ENCODE measurements at places on chromosomes 6 and 20.

DNA sequence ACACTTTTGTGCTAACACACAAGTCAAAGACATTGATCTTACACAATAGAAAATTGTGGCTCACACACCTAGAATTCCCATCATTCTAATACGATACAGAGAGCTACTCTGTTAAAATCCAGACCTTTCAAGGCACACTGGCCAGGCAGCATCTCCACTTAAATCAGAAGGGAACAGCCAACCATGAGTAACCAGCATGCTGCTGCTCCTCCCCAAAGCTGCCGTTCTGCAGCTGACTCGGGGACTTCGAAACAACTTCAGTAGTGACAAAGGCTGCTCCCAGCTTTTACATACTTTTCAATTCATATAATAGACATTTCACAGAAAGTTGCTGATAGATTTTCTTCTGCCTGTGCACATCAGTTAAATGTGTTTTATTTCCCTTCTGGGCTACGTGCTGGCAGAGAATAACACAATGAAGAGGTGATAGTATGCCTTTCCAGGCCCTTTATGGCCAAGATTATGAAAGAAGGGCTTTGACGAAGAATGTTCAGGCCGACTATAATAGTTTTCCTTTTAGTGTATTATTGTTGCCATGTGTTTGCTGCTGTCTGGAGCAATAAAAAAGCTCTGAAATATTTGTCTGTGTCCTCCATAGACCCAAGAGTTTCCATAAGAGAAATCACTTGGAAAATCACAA, 159.0 kb downstream of the GMDS start:
- DNase-seq: no peak

DNA sequence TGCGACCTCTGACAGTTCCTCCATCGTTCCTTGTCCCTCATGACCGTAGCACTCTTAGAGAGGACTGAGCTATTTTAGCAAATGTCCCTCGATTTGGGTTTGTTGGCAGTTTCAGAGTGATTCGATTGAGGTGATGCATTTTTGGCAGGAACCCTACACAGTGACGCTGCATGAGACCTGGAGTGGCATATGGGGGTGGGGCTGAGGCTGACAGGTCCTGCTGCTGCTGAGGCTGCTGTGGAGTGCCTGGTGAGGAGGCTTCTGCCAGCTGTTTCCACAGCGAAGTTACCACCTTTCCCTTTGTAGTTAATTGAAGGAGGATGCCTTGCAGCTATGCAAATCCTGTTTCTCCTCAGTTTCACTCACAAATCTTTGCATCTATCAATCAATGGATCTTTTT, 19.8 kb downstream of the PXDC1 start:
- DNase-seq: no peak

GRCh38 chr20:15235471-15236198, 898.2 kb upstream of the FLRT3 start:
- no peak for DNase-seq

- no peak for DNase-seq
Measured at GRCh38 chr20:31472395-31473330, 2.3 kb downstream of the DEFB124 start.

GRCh38 chr6:81995548-81996289, 243.2 kb upstream of the TENT5A start:
- DNase-seq: no peak

Measured in NCI-H187 treated with DMSO at 0.1 percent for 48 hours (cell line).